ENCODE measurements at places on chromosomes 3 and 15. TPM values are rescaled to one million over a fixed set of nuclear protein-coding genes. Genes with fewer than 3 reads are reported as not detected.

PRTG gene
- 12.5 TPM for total RNA-seq

ABI3BP gene
- 1.0 TPM for total RNA-seq

THBS1 gene
- total RNA-seq: 29.3 TPM

CCRL2 gene
- total RNA-seq: 0.15 TPM

ZXDC gene
- 8.3 TPM for total RNA-seq

PDZRN3 gene
- total RNA-seq: not detected

All from A549 treated with DMSO at 1 μM for 4 hours (cell line).